ENCODE measurements at places on chromosomes 3 and 15. TPM values are rescaled to one million over a fixed set of nuclear protein-coding genes. Genes with fewer than 3 reads are reported as not detected.

CHD2 gene
- total RNA-seq, result 101 TPM

AMT gene
- 1.2 TPM for total RNA-seq

SI gene
- not detected for total RNA-seq

OR5K2 gene
- not detected for total RNA-seq

Data from smooth muscle cell of trachea (primary cell).